ENCODE measurements at places on chromosomes 7 and 10.

GRCh38 chr10:108439397-108439796 lies 1274.9 kb upstream of the SORCS1 start:
- no peaks in the 10 kb centered on the region for H3K36me3 ChIP-seq
- DNase-seq, result no peak
- no peaks in the 10 kb centered on the region for H3K4me1 ChIP-seq
- H3K27me3 ChIP-seq, result no peaks in the 10 kb centered on the region
- no peak overlapping the region for H3K4me3 ChIP-seq

DNA sequence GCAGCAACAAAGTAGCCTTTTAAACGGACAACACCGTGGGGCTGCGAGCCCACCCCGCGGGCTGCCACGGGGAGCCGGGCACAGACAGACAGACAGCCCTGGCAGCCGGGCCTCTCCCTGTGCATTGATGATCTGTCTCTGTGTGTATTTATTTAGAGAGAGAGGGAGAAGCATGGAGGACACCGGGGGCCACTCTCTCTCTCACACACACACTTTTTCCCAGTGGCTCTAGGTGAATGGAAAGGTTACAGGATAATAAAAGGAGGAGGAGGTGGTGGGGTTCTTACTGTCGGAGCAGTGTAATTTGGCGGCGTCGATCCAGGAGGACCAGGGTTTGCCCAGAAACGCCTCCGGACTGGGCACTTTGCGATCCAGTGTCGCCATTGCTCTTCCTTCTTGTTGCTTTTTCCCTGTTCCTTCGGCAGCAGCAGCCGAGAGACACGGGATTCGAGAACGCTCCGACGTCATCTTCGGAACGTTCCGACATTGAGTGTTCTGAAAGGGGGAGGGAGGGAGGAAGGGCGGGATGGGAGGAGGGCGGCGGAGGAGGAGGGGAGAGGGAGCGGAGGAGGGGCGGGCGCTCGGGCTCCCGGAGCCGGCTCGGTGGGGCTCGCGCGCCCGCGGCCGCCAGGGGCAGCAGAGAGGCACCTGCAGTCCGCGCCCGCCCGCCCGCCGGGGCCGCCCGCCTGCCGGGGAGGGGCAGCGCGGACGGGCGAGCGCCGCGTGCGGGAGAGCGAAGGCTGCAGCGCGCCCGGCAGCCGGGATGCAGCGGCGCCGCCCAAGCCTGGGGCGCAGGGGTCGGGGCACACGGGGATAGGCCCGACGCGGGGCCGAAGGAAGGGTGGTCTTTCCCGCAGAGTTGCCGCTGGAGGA lies at the start of gene ATXN7L1:
ATXN7L1 (minus strand) TSS at position 509 of the 873 bp plus-strand sequence; CDS start at position 468, 41 bp downstream.
- H3K4me3 ChIP-seq, result peak within 1 kb of the TSS; percentile 99
- H3K27me3 ChIP-seq, result peaks cover 24% of the 10 kb centered on the region
- peak within 1 kb of the TSS; percentile 86 for H3K27ac ChIP-seq
- H3K36me3 ChIP-seq, result peaks cover 14% of the 10 kb centered on the region

DNA sequence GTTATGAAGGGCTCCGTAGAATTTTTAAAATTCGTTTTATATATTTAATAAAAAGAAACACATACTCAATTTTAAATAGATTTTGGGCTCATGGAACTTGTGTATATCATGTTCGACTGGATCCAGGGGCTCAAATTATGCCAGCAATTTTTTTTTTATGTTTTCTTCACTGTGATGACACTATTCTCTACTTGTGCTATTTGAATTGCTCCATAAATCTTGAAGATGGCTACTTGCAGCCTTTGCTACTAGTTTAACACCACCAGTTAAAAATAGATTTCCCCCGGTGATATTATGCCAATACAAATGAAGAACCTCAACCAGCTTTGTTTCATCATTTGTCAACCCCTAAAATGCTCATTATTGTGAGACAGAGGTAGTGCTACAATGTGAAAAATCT lies 933.2 kb downstream of the IPMK start:
- H3K4me3 ChIP-seq, result no peak overlapping the region
- no peak overlapping the region for H3K27ac ChIP-seq
- H3K27me3 ChIP-seq, result no peaks in the 10 kb centered on the region
- DNase-seq, result no peak
- H3K36me3 ChIP-seq, result no peaks in the 10 kb centered on the region

DNA sequence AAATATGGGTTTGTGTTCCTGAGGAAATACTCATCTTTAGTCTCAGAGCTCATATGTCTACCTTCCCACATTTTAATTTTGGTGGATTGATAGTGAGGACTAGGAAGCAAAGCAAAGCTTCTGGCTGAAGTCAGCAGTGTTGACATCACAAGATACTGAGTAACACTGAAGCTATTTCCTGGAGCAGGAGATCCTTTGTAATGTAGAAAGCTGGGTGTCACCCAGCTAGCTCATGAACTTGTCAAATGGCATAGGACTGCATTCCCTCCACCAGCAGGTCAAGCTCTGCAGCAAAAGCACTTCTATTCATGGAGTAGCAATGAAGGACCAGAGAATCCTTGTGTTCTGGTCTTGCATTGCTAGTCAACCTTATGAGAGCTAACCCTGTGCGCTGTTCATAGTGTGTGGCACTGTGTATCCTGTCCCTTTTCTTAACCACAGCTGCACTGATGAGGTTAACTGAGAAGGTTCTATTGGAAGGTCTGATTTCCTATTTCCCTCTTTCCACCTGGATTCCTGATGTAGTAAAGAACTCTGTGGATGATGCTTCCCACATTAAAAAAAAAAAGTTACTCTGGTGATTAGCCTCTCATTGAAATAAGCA lies 94.8 kb upstream of the ZNF804B start:
- no peaks in the 10 kb centered on the region for H3K4me1 ChIP-seq
- H3K4me3 ChIP-seq, result no peak overlapping the region
- no peak for DNase-seq
- H3K27ac ChIP-seq, result no peak overlapping the region

GRCh38 chr7:148108381-148108780 lies 482.2 kb upstream of the C7orf33 start:
- no peaks in the 10 kb centered on the region for H3K4me1 ChIP-seq
- H3K27ac ChIP-seq, result peak overlapping the region; percentile 53
- no peaks in the 10 kb centered on the region for H3K36me3 ChIP-seq

GRCh38 chr10:84762754-84763394 lies 434.5 kb downstream of the CCSER2 start:
- no peaks in the 10 kb centered on the region for H3K27me3 ChIP-seq
- H3K4me1 ChIP-seq, result no peaks in the 10 kb centered on the region
- no peak for DNase-seq
- no peaks in the 10 kb centered on the region for H3K36me3 ChIP-seq
- no peak overlapping the region for H3K27ac ChIP-seq

DNA sequence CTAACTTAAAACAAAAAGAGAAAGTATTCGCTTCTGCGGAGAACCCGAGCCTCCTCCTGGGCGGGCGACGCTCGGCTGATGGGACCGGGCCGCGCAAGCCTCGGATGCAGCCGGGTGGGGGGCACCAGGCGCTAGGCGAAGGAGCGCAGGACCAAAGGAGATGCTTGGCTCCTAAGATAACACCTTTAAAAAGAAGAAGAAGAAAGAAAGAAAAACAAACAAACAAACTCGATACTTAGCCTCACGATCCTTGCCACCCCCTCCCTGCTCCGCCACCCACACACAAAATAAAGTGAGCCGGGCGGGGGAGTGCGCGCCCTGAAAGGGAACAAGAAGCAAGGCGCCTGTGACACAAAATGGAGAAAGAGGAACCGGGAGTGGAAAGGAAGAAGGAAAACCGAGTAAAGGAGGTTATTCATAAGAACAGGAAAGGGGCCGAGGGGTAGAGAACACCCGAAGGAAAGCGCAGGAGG lies 34.0 kb upstream of the EBLN1 start:
- peaks cover 28% of the 10 kb centered on the region for H3K27me3 ChIP-seq
- peak overlapping the region; percentile 82 for H3K4me3 ChIP-seq
- DNase-seq, result peak; percentile 77
- H3K27ac ChIP-seq, result peak overlapping the region; percentile 97

- no peak overlapping the region for H3K4me3 ChIP-seq
- H3K27me3 ChIP-seq, result peaks cover 29% of the 10 kb centered on the region
- H3K27ac ChIP-seq, result no peak overlapping the region
- DNase-seq, result no peak
- no peaks in the 10 kb centered on the region for H3K4me1 ChIP-seq
- H3K36me3 ChIP-seq, result no peaks in the 10 kb centered on the region
Measured at GRCh38 chr7:167090-167855, 25.1 kb upstream of the FAM20C start.

DNA sequence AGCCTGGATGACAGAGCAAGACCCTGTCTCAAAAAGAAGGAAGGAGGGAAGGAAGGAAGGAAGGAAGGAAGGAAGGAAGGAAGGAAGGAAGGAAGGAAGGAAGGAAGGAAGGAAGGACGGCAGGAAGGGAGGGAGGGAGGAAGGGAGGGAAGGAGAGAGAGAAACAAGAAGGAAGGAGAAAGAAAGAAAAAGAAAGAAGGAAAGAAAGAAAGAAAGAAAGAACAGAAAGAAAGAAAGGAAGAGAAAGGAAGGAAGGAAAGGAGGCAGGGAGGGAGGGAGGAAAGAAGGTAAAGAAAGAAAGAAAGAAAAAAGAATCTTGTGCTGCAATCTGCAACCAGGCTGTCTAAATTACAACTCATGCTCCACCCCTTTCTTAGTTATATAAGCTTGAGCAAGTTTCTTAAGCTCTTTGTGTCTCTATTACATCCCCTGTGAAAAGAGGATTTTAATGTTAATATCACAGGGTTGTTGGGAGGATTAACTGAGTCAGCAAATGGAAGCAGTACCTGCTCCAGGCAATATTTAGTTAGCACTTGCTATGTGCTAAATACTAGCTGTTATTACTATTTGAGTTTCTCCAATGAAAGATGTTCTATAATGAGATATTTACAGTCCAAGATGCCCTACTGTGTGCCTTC lies 917.9 kb upstream of the AUTS2 start:
- DNase-seq, result no peak
- no peaks in the 10 kb centered on the region for H3K27me3 ChIP-seq
- H3K27ac ChIP-seq, result no peak overlapping the region
- no peak overlapping the region for H3K4me3 ChIP-seq
- H3K36me3 ChIP-seq, result no peaks in the 10 kb centered on the region
- no peaks in the 10 kb centered on the region for H3K4me1 ChIP-seq

- DNase-seq, result no peak
- peaks cover 6% of the 10 kb centered on the region for H3K27me3 ChIP-seq
- H3K4me1 ChIP-seq, result no peaks in the 10 kb centered on the region
- no peak overlapping the region for H3K4me3 ChIP-seq
- H3K36me3 ChIP-seq, result no peaks in the 10 kb centered on the region
Measured at GRCh38 chr10:122744257-122744656, 44.6 kb upstream of the C10orf120 start.

DNA sequence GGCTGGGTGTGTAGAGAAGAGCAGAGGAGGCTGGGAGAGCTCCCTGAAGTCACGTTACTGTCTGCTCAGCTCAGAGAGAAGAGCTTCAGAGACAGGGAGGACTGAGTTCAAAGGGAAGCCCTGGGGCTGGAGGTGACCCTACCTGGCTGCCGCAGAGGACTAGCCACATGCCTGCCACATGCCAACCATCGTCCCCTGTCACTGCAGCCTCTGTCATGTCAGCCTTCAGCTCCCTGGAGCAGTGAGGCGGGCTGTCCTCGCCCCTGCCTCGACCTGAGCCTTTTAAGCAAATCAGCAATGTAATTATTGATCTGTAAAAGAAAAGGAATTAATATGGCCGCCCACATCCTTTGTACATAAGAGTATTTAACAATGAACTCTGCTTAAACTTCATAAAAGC lies 89.3 kb upstream of the RET start:
- DNase-seq, result no peak
- H3K27ac ChIP-seq, result no peak overlapping the region
- no peak overlapping the region for H3K4me3 ChIP-seq
- no peaks in the 10 kb centered on the region for H3K4me1 ChIP-seq

DNA sequence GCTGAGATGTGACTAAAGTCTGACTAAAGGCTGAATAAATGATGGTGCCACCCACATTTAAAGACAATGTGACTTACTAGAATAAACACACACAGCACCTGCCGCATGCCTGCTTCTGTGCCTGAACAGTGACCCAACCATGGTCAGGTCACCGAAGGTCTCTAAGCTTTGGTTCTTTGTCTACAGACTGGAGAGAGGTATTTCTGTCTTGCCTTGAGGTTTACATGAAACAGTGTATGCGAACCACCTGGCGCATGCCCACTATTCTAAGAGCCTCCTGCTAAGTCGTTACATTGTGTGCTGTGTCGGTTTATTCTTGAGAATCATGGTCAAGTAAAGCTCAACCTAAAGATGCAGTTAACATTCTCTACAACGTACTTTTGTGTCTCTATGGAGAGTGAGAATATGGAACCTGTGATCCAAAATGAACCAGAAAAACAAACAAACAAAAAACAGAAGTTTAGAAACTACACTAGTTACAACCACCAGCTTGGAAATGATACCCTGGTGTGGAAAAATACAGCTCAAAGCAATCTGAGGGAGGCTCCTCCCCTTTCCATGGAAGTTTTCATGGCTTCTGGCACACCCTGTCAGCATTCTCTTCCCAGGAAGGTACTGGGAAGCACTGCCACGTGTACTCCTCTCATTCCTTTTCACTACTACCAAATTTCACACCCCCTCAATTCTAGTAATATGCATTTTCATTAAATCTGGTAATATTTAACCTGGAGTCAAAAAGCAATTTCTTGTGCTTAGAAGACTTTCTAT lies 40.0 kb downstream of the VOPP1 start:
- H3K27me3 ChIP-seq, result peaks cover 4% of the 10 kb centered on the region
- no peak for DNase-seq
- H3K36me3 ChIP-seq, result peaks cover 18% of the 10 kb centered on the region
- H3K27ac ChIP-seq, result peak overlapping the region; percentile 98
- peaks cover 73% of the 10 kb centered on the region for H3K4me1 ChIP-seq

DNA sequence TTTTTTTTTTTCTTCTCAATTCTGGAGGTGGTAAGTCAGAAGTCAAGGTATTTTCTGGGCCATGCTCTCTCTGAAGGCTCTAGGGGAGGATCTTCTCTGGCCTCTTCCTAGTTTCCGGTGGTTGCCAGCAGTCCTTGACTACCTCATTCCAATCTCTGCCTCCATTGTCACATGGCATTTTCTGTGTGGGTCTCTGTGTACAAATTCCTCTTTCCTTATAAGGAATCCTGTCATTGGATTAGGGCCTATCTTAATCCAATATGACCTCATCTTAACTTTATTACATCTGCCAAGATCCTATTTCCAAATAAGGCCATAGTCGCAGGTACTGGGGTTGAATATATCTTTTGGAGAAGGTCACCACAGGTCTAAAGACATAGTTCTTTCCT lies 129.3 kb upstream of the PRR15 start:
- peaks cover 3% of the 10 kb centered on the region for H3K4me1 ChIP-seq
- H3K27ac ChIP-seq, result no peak overlapping the region
- no peak overlapping the region for H3K4me3 ChIP-seq
